ENCODE measurements at places on chromosomes 2 and 18.

DNA sequence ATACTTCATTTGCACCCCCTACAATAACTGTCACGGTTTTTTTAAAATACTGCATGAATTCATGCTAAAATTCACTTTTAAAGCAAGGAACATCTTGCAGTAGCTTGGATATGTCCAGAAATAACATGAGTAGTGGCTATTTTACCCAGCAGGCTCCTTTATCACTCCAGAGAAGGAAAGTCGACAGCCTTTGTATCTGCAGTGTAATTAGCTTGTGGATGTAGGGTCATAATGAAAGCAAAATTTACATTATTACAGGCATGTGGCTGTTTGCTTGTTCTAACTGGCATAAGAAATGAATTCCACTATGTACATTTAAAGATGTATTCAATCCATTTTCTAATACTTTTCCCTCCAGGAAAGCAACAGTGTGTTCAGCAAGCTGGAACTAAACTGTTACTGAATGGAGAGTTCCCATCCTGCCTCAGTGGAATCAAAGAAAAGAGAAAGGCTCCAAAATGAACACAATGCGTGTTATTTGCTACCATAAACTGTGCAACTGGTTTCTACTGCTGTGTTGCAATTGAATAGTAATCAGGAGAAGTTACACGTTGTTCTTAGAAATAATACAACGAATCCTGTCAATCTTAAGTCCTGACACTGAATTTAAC, 321.2 kb upstream of the VRK2 start:
- DNase-seq = no peak

GRCh38 chr18:10453806-10454680, at the start of gene APCDD1:
Gene APCDD1 (plus strand): TSS chr18:10454635. CDS start chr18:10454982, 347 bp downstream.
- no peak for DNase-seq

GRCh38 chr2:78817430-78817829, 208.1 kb upstream of the REG3G start:
- DNase-seq = no peak

DNA sequence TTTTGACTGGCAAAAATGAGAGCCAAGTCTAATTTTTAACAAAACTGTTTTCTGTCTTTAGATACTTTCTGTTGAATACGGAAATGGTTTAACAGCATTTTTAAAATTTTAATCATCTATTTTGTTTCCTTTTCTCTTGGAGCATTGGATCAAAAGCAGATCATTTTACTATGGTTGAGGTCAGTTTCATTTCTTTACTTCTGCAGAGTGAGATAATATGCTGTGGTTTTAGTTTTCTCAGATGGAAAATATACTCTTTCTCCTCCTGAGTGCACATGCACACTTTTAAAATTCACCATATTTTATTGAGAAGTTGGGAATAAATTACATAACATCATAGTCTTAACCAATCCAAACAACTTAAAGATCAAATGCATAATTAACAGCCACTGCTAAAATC, 283.3 kb downstream of the SLC8A1 start:
- DNase-seq = no peak

- no peak for DNase-seq
Measured at GRCh38 chr2:72797740-72798139, 28.1 kb downstream of the EXOC6B start.

DNA sequence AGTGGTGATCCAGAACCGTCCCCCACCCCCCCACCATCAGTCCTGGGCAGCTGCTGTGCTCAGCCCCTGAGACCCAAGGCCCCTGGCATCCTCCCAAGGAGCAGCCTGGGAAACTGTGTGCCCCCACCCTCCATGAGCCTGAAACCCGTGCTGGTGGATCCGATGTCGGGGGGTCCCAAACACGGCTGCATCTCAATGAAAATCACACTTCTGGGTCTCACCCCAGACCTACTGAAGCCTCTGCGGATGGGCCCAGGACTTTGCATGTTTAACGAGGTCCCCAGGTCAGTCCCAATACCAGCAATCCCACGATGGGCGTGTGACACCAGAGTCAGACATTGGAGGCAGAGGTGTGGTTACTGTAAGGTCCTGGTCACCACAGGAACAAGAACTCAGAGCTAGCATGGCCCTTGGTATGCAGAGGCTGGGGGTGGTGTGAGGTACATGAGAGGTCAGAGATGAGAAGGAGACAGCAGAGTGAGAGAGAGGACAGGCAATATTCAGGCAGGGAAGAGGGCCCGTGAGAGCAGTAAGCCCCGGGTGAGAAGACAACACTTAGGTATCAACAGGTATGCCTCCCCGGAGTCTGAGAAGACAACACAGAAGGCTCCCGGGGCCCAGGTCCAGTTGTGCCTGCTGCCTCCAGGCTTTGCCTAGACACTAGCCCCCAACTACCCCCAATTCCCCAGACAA, 32.6 kb downstream of the MRPL35 start:
- no peak for DNase-seq

DNA sequence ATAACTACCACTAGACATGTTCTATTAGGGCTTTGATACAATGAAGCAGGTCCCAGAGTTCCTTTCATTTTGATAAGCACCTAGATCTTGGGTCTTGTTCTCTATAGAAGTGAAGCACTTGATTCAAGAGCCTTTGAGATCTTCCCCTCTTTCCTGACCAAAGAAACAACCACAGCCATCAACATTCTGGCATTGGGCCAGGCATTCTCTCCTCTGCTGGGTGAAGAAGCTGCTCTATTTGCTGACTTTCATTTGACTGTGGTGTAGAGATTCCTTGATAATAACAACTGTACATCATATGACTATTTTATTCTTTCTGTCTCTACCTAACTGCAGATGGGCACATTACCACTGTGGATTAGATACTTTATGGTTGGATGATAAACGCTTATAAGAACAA, 96.6 kb upstream of the LYPD1 start:
- DNase-seq = no peak

DNA sequence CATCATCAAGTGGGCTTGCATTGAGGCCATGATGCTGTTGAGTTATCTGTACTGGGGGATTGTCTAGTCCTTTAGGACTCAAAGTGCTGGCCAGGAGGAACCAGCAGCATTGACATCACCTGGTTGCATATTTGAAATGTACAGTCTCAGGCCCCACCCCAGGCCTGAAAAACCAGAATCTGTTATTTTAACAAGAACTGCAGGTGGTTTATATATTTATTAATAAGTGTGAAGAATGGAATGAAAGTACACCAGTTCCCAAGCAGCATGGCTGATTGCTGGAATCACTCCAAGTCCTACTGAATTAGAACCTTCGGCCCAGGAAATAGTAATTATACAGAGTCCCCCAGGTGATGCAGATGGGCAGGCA, 2.8 kb downstream of the IL1F10 start:
- no peak for DNase-seq

- peak; percentile 83 for DNase-seq
Measured at GRCh38 chr18:63161032-63161760, 158.4 kb downstream of the BCL2 start.

DNA sequence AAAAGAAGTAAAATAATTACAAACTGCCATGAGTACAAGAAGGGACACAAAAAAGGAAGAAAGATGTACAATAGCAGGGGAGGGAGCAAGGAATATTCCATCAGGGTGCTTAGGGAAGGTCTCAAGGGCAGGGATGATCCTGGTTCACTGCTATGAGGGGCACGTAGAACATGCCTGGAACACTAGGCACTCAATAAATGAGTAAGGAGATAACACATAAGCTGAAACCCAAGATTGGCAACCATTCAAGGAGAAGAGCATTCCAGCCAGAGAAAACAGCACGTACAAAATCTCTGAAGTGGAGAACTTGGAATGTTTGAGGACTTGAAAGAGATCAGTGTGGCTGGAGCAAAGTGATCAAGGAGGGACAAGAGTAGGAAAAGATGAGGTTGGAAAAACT, 103.2 kb downstream of the FAM161A start:
- no peak for DNase-seq

DNA sequence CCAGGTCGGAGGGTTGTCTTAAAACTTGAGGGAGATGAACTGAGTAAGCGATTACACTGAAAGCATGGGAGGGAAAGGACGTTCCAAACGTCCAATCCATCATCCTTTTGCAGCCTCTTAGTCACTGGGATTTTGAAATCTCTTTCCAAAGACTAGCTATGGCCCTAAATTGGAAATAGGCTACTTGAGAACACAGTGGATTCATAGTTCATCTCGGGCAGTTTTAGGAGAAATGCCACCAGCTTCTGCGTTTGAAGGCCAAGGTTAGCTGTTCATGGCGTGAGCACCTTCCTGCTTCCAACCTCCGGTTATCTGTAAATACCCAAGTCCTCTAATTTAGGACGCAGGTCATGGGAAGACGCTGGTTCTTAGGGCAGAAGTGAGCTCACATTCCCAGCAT, 821 bp upstream of the EML6 start:
- peak; percentile 0 for DNase-seq

DNA sequence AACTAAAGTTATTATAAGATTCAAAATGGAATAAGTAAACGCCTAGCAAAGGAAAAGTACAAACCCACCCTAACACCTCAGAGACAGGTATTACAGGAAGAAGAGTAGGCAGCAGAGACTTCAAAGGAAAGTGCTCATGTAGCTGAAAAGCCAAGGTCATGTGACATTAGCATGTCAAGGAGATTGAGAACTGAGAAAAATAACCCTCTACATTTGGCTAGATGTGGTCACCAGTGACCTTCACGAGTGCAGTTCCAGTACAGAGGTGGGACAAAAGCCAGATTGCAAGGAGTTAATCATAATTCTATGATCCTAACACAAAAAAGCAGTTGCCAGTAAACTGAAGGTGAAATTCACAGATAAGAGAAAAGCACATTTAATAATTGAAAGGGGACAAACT, 252.7 kb downstream of the ZEB2 start:
- no peak for DNase-seq

DNA sequence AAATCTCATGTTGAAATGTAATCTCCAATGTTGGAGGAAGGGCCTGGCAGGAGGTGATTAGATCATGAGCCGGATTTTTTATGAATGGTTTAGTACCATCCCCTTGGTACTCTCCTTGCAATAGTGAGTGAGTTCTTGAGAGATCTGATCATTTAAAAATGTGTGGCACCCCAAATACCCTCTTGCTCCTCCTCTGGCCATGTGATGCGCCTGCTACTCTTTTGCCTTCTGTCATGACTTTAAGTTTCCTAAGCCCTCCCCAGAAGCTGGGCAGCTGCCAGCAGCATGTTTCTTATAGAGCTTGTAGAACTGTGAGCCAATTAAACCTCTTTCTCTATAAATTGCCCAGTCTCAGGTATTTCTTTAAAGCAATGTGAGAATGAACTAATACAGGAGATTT, 72.6 kb upstream of the FIGN start:
- DNase-seq = no peak

DNA sequence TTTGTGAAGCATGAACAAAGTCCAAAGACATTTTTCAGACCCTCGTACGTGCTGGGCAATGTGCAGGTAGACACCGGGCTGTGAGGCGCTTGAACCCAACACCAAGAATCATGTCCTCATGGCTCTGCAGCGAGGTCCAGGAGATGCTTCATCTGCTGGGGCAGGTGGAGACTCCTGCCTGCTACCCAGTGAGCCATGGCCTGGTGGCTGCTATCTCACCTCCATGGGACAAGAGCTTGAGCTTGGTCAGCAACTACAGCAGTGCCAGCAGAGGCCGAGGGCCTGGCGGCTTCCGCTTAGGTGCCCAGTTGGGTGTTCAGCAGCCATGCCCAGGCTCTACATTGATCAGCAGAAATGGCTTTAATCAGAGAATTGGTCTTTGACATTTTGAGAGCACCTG, 281.0 kb upstream of the HS6ST1 start:
- no peak for DNase-seq

DNA sequence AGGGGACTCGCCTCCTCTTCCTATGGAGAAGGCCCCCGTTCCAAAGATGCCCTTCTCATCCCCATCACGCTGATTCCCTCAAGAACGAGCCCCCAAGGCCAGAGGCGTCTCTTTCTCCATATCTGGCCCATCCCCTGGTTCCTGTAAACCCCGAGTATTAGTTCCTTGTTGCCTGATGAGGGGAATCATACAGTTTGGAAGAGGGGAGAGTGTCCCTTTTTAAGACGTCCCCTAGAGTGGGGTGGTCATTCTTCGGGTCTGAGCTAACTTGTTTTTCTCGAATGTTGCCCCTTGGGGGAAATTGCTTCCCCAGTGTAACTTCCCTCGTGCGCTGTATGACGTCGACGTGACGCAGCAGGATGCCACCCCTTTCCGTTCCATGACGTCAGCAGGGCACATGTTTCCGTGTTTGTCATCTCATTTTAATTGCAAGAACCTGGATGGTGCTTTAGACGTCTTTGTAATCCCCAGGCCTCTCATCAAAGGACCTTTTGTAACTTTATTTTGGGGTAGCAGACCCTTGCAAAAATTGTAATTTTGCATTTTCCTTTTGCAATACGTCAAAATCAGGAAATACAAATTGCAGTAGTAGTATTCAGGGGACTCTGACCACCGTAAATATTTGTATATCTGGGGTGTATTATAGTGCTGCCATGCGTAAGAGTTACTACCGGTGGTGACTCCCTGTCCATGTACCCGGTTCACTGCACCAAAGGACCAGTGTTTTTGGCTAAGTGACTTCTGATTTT, 569 bp downstream of the BABAM2 start:
- DNase-seq = peak; percentile 98

DNA sequence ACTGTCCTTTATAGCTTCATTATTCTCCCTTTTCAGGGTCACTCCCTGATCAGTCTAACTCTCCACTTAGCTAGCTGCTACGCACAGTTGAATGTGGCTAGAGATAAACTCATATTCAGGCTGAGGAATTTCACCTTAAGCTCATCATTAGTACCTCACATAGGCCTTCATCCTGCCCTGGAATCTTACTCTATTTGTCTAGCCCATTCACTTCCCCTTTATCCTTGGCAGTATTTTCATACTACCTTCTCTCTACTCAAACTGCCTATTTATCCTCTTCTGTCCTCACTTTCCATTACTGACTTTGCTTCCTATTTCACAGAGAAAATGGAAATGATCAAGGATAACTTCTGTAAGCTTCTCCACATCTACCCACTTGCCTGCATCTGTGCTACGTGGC, 10.6 kb upstream of the DSC2 start:
- DNase-seq = no peak

DNA sequence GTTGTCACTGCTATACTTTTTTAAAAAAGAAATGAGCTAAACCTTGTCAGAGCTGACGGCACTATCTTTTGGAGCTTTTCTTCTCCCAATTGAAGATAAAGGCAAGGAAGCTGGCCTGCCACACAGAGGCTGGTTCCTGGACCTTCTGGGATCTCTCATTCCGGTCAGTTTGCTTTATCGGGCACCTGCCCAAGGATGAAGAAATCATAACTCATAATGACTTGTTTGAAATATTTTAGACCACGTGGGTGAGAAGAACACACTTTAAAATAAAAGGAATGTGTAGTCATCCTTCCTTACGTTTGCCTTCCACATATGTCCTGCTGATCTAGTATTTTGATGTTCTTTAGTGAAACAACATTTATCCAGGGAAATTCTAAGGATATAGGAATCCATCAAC, 535.7 kb downstream of the DCC start:
- DNase-seq = no peak

GRCh38 chr18:70405052-70405451, 116.2 kb downstream of the SOCS6 start:
- no peak for DNase-seq

GRCh38 chr2:204274991-204275390, 270.3 kb upstream of the PARD3B start:
- no peak for DNase-seq

All from CD4-positive, alpha-beta memory T cell (primary cell).